ENCODE measurements at places on chromosomes 4 and X.

DNA sequence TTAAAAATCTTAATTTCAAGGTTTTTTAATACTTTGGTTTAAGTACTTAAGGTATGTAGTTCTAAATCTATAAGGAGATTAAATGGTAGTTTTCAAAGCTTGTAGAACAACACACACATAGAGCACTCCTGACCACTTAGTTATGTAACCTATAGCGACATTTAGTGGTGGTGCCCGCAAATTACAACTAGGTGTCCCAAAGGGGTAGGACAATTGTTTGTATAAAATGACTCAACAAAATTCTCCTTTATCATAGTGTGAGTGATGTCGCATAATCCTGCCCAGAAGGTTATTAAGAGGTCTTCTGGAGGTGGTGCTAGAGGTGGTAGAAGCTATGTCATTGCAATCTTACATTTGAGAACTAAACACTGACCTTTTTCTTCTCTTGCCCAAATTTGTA, 373.0 kb upstream of the RASGEF1B start:
- peaks cover 6% of the 10 kb centered on the region for H3K27me3 ChIP-seq
- DNase-seq: peak; percentile 73
- no peaks in the 10 kb centered on the region for H3K36me3 ChIP-seq

DNA sequence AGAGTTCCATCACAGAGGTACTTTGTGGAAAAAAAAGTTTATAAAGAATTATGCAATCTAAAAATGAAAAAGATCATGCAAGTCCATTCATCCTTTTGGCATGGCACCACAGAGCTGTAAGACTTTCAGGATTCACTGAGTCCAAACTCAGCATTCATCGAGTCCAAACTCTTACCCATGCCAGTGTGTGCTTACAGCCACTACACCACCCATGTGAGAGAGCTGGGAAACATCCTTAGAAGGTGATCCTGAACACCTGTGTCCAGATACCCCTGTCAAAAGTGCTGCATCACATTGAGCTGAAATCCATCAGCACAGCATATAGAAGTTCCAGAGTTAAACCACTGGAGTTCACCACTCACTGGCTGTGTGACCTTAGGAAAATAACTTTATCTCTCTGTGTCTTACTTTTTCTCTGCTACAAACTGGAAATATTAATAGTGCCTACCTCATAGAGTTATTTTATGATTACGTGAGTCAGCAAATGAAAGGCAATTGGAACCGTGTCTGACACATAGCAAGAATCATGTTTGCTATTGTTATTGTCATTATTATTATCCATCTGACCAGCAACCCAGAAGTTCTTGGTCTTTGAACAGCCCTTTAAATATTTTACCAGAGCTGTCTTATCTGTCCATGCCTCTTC, 115.0 kb upstream of the FTHL17 start:
- H3K4me1 ChIP-seq: no peaks in the 10 kb centered on the region
- peaks cover 6% of the 10 kb centered on the region for H3K27me3 ChIP-seq
- H3K4me3 ChIP-seq: no peak overlapping the region
- DNase-seq: no peak
- H3K27ac ChIP-seq: no peak overlapping the region

GRCh38 chr4:173002830-173003561, 165.6 kb upstream of the GALNT7 start:
- H3K27ac ChIP-seq: no peak overlapping the region
- no peak for DNase-seq
- no peaks in the 10 kb centered on the region for H3K4me1 ChIP-seq
- H3K36me3 ChIP-seq: no peaks in the 10 kb centered on the region

DNA sequence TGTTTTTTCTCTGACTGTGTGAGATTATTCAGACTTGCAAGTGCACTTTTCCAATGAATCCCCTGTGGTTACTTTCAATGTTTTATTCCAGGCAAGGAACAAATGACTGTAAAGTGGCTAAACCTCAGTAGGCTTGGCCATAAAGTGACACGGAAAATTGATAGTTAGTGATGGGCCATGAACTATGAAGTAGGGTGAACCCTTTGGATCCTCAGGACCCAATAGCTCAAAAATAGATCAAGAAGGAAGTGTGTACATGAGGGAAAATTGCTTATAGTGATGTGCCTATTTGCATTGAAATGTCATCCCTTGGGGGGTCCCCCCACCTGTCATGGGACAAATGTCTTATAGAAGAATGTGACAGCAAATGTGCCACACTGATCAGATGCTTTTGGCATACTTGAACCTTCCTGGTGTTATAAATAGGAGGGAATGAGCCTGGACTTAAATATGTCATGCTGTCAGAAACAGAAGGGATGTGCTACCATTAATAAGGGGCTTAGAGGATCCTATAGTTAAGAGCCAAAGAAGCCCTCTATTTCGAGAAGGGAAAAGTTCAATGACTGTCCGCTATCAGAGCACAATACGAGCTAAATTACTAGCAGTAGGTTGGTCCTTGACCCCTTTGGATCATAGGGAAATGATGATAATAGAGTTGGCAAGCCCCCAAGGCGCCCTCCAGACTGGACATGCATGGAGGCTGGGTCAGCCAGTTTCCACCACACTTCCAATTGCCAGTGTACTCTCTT, 30.3 kb downstream of the SLC16A2 start:
- no peak overlapping the region for H3K27ac ChIP-seq
- peaks cover 19% of the 10 kb centered on the region for H3K27me3 ChIP-seq
- no peaks in the 10 kb centered on the region for H3K36me3 ChIP-seq
- H3K4me3 ChIP-seq: peak overlapping the region; percentile 25
- H3K4me1 ChIP-seq: peaks cover 36% of the 10 kb centered on the region
- DNase-seq: no peak

DNA sequence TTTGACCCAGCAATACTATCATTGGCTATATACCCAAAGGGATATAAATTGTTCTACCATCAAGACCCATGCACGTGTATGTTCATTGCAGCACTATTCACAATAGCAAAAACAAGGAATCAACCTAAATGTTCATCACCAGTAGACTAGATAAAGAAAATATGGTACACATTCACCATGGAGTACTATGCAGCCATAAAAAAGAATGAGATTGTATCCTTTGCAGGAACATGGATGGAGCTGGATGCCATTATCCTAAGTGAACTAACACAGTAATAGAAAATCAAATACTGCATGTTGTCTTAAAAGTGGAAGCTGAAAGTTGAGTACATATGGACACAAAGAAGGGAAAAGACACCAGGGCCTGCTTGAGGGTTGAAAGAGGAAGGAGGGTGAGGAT, 803.1 kb upstream of the PCDH10 start:
- no peaks in the 10 kb centered on the region for H3K36me3 ChIP-seq
- no peaks in the 10 kb centered on the region for H3K27me3 ChIP-seq
- H3K27ac ChIP-seq: no peak overlapping the region
- no peak for DNase-seq

GRCh38 chr4:139142087-139142486, 34.9 kb downstream of the ELF2 start:
- no peak overlapping the region for H3K4me3 ChIP-seq
- no peaks in the 10 kb centered on the region for H3K27me3 ChIP-seq
- H3K36me3 ChIP-seq: peaks cover 8% of the 10 kb centered on the region
- no peak for DNase-seq
- no peak overlapping the region for H3K27ac ChIP-seq

DNA sequence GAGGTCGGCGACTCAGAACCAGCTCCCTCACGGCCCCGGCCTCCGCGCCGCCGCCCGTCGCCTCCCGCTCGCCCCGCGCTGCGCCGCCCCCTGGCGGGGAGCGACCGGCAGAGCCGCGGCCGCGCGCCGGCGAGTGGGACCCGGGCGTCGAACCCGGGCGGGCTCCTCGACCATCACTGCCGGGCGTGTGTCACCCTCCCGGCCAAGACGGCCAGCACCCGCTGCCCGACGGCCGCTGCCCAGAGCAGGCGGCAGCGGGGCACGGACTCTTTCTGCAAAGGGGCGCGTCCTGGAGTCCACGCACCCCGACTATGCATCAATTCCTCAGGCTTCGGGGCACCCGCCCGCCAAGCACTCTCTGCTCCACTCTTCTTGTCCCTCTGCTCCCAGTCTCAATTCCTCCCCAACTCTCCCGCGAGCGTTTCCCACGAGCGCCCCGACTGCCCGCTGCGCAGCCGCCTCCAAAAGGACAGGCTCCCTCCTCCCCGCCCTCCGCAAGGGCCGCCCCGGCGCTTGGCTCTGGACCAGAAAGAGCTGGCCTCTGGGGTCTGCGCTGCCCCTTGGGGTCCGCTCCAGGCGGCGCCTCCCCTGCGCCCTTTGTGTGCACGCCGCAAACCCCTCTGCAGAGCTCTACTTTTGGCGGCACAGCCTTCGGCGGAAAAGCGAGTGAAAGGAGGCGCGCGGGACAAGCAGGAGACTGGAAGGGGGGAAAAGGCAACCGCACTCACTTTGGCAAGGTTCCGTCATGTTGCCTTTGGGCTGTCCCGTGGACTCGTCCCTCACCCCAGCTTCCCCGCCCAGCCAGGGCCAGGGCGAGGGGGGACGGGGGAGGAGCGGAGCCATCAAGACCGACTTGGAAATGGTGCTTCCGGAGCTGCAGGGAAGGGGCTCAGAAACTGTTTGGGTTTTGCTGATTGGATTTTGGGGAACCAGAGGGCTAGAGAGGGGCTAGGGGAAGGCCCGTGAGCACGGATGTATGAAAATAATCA, 1.0 kb downstream of the PDE5A start:
- peak overlapping the region; percentile 92 for H3K4me3 ChIP-seq
- H3K36me3 ChIP-seq: no peaks in the 10 kb centered on the region
- H3K4me1 ChIP-seq: peaks cover 17% of the 10 kb centered on the region
- no peak overlapping the region for H3K27ac ChIP-seq

DNA sequence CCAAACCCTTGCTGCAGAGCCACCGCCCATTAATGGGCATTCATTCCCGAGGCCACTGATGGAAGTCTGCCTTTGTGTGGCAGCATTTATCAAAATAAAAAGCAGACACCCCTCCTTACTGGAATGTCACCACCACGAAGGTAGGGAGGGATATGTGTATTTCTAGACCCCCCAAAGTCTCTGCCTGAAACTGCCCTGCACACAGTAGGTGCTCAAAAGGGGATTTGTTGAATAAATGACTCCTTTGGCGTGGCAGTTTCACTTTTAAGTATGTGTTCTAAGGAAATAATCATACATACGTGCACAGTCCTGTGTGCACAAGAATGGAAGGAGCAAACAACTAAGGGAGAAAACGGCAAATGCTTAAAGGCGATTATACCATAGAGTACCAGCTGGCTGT, 23.6 kb upstream of the GLOD5 start:
- DNase-seq: no peak
- peaks cover 5% of the 10 kb centered on the region for H3K27me3 ChIP-seq
- H3K27ac ChIP-seq: peak overlapping the region; percentile 83
- H3K4me1 ChIP-seq: peaks cover 22% of the 10 kb centered on the region
- peaks cover 2% of the 10 kb centered on the region for H3K36me3 ChIP-seq
- H3K4me3 ChIP-seq: peak overlapping the region; percentile 96

DNA sequence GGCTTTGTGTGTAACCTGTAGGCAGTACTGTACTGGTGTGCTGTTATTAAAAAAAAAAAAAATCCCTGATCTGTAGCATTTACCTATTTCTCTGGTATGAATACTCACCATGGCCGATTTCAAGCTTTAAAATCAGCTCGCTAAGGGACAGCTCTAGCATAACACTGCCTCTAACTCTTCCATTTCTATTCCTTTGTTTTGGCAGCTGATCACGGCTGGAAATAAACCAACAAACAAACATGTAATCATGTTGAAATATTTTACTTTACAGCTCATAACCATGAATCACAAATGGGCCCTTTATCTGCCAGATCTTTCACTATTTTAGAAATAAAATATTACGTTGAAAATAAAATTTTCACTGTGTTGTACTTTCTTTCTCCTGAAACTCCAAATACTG, 60.5 kb upstream of the IL15 start:
- H3K4me1 ChIP-seq: no peaks in the 10 kb centered on the region
- no peak for DNase-seq
- no peak overlapping the region for H3K4me3 ChIP-seq
- no peaks in the 10 kb centered on the region for H3K36me3 ChIP-seq
- no peak overlapping the region for H3K27ac ChIP-seq

DNA sequence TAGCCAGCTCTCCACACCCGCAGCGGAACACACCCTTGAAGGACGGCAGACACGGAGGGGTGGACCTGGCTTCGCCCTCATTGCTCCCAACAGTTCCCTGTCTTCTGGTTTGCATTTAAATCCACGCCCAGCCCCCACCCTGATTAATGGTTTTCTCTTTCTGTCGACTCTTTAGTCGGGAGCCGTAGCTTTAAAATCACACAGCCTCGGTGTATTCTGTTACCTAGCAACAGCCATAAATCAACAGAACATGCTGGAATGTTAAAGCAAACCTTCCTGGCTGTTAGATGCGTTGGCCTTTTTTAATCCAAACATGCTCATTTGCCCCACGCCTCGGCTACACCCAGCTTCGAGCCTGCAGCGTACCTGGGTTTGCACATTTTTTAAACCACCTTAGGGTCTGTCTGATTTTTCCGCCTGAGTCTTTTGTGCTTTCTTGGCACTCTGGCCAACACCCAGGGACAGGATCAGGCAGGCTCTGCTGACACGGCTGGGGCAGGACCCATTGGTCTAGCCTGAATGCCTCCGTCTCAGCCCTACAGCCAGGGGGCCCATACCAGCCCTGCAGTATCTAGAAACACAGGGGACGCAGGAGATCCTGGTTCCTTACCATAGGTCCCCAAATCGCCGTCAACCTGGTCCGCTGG, 21.4 kb upstream of the PPP2R2C start:
- no peak overlapping the region for H3K27ac ChIP-seq
- H3K4me1 ChIP-seq: no peaks in the 10 kb centered on the region
- H3K36me3 ChIP-seq: no peaks in the 10 kb centered on the region
- no peak overlapping the region for H3K4me3 ChIP-seq

- H3K4me1 ChIP-seq: no peaks in the 10 kb centered on the region
- H3K27me3 ChIP-seq: no peaks in the 10 kb centered on the region
- no peak overlapping the region for H3K27ac ChIP-seq
- no peak overlapping the region for H3K4me3 ChIP-seq
Measured at GRCh38 chr4:2165391-2165790, 76.5 kb downstream of the HAUS3 start.

DNA sequence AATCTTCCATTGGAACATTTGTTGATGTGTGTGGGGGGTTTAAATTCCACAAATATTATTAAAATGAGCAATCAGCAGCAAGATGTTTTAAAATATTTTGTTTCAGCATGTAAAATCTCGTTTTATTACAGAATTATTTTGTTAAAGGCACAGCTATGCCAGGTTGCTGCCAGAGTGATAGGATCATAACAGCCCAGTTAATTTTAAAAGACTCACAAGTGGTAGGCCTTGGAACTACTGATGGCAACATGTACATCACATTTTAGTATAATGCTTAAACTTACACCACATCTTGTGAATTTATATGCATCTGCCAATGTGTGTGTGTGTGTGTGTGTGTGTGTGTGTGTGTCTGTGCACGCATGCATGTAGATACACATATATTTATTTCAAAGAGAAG, 97.8 kb upstream of the SPRY1 start:
- peaks cover 10% of the 10 kb centered on the region for H3K4me1 ChIP-seq
- peaks cover 1% of the 10 kb centered on the region for H3K36me3 ChIP-seq
- DNase-seq: no peak

All from activated T-cell treated with anti-CD3 and anti-CD28 coated beads, Interleukin-2, amount 50 U/mL, for 72 hours (primary cell).